ENCODE measurements at places on chromosomes 16 and 17.

GRCh38 chr16:73289232-73289631 lies 241.3 kb upstream of the ZFHX3 start:
- DNase-seq = no peak

DNA sequence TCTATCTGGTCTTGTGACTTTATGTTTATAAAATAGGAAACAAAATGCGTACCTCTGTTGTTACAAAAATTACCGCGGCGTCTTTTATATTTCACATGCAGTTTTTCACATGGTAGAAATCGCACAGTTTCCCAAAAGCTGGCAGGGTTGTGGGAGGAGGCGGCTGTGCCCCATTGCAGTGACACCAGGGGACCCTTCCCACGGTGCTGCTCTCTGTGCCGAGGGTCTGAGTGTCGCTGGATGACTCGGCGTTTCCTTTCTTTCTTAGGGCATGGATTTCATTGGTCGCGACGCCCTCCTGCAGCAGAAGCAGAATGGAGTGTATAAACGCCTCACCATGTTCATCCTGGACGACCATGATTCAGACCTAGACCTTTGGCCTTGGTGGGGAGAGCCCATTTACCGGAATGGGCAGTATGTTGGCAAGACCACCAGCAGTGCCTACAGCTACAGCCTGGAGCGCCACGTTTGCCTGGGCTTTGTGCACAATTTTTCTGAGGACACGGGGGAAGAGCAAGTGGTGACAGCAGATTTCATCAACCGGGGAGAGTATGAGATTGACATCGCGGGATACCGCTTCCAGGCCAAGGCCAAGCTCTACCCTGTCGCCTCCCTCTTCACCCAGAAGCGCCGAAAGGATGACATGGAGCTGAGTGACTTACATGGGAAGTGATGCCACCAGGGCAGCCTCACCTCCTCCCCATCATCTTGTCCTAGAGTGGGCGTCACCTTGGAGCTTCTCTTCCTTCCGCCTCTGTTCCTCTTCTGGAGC lies 17.2 kb upstream of the CLEC18C start:
- DNase-seq = no peak

- peak; percentile 34 for DNase-seq
These were observed 1.7 kb downstream of the HEXIM1 start for GRCh38 chr17:45149669-45150664.

GRCh38 chr17:34386343-34386696 lies 23.3 kb upstream of the CCL1 start:
- no peak for DNase-seq

- no peak for DNase-seq
These were observed 1.5 kb downstream of the HOXB5 start for GRCh38 chr17:48592057-48592514.

DNA sequence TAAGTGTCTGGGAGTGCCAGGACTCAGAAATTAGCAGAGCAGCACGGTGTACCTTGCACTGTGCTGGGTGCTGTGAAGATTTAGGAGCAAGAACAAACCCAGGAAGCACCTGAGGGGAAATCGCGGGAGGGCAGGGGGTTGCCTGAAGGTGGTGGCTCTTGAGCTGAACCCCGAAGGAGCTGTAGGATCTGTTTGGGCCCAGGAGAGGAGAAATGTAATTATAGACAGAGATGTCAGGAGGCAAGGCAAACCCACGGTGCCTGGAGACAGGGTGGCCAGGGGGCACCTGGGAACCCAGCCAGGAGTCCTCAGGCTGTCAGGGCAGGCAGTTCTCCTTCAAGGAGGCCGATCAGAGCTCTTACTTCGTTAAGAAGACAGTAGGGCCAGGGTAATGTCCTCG lies 109.1 kb downstream of the C16orf78 start:
- DNase-seq = no peak

DNA sequence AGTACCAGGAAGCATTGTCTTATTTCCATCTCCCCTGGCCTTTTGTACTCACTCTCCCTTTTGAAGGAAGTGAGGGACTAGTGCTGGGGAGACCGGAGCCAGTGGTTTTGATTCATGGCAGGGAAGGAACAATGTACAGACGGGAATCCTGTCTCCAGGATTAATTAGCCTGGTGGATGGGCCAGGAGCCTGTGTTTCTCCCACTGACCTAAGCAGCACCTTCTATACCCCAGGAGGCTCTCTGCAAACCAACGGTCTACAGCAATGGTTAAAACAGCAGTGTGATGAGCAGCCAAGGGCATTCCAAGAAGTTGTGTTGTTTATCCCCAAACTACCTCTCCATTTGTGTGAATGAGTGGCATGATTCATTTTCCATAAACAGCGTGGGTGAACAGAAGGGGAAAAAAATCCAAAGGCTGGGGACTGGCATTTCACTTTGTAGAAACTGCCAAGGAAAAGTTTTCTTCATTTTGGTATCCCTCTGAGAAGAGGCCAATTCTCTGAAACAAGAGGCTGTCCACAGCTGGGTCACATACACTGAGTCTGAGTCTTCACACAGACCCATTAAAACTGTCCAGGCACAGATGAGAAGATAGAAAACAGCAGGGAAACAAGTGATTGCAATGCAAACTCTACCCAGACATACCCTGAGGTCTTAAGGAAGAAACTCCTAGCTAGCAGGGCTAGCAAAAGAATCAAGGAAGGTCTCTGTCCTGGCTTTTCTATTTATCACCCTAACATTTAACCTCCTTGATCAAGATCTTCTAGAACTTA lies 18.1 kb downstream of the ANKFN1 start:
- no peak for DNase-seq

- no peak for DNase-seq
These were observed 41.3 kb downstream of the ABCA10 start for GRCh38 chr17:69187294-69187693.

DNA sequence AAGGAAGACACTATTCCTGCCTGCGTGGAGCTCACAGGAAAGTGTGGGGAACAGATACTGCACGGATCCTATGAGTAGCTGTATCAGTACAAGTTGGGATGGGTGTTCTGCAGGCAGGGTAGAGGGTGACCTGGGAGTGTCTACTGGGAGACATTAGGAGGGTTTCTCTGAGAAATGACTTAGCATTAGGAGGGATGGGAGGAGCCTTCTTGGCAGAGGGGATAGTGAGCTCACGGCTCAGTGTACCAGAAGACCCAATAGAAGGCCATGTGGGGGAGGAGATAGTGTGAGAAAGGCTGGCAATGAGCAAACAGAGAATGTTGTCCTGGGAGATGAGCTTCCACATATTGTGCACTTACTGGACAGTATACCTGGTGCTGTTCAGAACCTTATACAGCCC lies 109.1 kb downstream of the MSI2 start:
- no peak for DNase-seq

DNA sequence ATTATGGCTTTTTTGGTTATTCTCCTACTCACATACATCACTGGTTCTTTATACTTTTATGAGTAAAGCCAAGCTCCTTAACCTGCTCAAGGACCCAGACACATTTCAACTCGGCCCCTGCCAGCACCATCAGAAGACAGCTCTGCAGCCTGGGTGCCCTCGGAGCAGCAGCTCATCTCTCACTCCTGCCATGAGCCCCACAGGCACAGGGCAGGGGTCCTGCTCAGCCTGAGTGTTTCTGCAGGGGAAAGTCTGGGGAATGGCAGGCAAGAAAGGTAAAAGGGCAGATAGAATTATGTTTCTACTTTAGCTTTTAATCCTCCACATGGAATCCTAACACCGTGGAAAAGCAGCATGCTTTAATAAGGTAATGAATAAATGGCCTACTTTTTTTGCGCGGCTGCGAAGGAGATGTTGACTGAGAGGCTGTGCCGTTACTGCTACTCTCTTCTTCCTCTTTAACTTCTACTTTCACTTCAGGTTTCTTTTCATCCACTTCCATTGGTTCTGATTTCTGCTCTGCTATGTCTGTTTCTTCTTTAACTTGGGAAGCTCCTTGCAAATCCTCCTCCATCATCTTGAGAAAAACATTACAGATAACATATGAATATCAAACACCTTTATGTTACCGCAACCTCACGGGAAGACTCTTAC lies 50.1 kb upstream of the TRAP1 start:
- DNase-seq = no peak

DNA sequence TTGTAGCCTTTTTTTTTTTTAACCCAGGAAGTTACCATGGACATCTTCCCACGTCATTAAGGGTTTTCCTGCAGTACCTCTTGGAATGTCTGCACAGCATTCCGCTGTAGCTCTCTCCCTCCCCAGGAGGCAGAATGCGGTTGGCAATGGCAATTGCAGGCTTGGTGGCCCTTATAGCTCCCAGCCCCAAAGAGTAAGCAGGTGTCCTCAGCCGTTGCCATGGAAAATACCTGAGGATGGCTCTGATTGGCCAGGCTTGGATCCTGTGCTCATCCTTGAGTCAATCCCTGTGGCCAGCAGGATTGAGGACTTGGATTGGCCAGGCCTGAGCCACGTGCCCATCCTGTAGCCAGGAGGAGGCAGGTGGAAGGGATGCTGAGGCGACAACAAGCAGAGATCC lies 15.5 kb upstream of the TIMP2 start:
- DNase-seq = no peak

DNA sequence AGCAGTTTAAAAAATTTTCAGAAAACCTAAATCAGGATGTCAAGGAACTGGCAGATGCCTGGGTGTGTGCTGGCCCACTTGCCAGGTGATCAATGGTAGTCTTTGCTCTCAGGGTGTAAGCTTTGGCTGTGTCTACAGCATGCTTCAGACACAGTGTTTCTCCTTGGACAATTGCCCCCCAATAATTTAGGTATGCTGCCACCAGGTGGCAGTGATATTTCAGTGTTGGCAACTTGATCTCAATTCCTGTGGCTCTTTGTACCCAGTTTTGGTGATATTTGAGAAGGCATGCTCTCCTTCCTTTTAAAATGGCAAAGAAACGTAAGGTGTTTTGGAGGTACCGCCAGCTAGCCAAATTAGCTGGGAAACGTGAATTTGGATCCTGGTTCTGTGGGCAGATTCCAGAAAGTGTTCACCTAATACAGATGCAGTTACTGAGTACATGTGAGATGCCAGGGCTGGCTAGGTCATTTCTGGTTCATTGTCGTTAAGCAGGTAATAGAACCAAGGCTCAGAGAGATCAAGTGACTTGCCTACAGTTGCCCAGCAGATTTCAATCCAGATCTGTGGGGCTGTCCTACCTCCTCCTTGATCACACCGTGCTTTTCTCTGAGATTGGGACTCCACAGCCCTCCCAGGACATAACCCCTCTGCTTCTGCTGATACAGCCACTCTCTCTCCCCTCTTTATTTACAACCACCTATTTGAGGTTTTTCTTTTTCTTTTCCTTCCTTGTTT lies 155.6 kb upstream of the PLCG2 start:
- peak; percentile 67 for DNase-seq

GRCh38 chr16:80804056-80804525 lies 307 bp downstream of the CDYL2 start:
- DNase-seq = peak; percentile 69

DNA sequence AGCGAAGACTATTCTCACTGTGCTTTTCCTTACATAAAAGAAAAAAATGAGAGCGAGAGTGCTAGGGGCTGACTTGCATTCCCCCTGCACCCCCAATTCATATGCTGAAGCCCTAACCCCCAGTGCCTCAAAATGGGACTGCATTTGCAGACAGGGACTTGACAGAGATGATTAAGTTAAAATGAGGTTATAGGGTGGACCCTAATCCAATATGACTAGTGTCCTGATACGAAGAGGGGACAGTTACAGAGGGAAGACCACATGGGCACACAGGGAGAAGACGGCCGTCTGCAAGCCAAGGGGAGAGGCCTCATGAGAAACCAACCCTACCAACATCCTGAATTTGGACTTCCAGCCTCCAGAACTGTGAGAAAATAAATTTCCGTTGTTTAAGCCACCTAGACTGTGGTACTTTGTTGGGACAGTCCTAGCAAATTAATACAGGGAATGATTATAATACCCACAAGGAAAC lies 1.6 kb upstream of the TMEM220 start:
- DNase-seq = no peak

- DNase-seq = no peak
These were observed 13.7 kb downstream of the GUCY2D start for GRCh38 chr17:8015957-8016631.

DNA sequence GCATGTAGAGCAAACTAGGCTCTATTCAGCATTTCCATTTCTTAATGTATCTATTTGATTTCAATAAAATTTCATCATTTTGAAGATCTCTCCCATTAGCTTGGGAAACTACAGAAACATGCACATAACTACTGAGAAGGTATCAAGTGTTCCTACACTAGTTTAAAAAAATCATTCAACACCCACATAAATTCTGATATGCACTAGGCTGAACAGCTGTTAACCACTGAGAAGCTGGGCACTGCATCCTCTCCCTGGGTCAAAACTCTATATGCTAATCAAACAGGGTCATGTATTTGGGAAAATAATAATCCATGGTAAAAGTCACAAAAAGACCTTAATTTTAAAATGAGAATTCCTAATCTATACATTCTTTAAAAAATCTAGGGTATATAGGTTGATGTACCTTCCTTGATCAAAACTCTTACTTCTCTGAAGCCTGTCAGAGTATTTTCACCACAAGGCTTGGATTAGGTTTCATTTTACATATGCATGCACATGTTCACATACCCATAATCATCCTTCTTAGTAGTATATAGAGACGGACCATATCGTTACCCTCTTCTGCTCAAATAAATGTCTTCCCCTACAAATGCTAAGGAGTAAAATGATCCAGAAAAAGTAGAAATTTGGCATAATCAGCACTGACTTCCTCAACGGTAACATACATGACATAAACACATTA lies 57.2 kb downstream of the KANSL1 start:
- DNase-seq = no peak

GRCh38 chr17:55704401-55704800 lies 18.3 kb downstream of the TMEM100 start:
- DNase-seq = no peak

DNA sequence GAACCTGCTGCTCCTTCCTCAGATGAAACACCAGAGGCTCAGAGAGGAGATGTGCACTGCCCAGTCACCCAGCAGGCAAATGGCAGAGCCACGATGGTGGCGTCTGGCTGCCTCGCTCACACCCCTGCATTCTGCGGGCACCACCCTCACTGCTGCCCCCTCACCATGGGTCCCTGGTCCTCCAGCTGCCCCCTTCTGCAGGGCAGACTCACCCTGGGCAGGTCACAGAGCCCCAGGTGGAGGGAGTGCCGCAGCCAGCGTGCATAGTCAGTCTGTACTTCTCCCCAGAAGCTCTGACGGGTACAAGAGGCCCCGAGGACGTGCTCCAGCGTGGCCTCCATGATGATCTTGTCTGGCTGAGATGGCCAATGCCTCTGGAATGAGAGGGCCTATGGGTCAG lies 52.9 kb downstream of the RMI2 start:
- DNase-seq = no peak
